ENCODE measurements at places on chromosomes 7 and 10.

DNA sequence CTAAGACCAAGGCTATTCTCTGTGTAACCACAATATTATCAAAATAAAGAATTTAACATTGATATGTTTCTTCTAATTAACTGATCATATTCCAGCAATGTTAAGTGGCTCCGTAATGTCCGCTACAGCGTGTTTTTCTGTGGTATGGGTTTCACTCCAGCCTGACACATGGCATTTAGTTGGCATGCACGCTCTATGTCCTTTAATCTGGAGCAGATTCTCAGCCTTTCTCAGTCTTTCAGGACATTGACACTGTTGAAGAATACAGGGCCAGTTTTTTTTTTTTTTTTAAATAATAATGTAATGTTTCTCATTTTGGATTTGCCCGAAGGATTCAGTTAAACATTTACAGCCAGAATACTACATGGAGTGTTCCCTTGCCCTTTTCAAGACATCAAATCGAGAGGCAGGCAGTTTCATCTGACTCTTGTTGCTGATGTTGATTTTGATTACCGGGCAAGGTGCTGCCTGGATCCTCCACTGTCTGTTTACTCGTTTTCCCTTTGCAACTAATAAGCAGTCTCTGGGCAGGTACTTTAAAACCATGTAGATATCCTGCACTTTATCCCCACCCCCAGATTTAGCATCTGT lies 97.5 kb upstream of the GJD4 start:
- no peak for DNase-seq

DNA sequence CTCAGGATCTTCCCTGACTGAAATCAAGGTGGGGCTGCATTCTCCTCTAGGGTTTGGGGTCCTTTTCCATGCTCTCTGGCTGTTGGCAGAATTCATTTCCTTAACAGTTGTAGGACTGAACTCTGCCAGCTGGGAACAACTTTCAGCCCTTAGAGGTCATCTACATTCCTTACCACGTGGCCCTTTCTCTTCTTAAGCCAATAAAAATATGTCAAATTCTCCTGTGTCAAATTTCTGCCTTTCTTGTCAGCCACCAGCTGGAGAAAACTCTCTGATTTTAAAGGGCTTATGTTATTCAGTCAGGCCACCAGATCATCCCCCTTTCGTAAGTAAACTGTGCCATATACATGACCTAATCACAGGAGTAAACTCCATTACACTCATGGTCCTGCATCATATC lies 95.3 kb upstream of the IL6 start:
- peak; percentile 45 for DNase-seq

DNA sequence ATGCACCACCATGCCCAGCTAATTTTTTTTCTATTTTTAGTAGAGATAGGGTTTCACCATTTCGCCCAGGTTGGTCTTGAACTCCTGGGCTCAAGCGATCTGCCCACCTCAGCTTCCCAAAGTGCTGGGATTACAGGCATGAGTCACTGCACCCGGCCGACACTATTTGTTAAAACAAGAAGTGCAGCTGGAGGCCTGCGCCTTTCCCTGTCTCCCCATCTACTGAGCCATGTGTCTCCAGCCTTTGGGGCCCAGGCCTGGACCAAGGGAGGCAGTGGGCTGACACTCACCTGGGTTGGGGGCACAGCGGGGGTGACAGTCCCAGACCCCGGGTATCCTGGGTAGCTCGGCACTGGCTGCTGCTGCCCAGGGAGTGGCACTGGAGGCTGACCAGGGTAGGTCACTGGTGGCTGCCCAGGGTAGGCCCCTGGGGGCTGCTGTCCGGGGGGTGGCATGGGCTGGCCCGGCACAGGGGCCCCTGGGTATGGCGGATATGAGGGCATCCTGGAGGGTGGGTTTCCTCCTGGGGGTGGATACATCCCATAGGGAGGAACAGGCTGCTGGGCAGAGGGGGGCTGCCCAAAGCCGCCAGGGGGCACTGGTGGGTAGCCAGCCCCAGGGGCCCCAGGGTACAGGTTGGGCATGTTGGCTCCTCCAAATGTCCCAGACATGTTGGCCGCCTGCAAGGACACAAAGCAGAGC lies 36.3 kb downstream of the PLAC9 start:
- DNase-seq, result no peak

- DNase-seq, result no peak
Observed at GRCh38 chr10:97123765-97124164, 62.0 kb downstream of the SLIT1 start.

DNA sequence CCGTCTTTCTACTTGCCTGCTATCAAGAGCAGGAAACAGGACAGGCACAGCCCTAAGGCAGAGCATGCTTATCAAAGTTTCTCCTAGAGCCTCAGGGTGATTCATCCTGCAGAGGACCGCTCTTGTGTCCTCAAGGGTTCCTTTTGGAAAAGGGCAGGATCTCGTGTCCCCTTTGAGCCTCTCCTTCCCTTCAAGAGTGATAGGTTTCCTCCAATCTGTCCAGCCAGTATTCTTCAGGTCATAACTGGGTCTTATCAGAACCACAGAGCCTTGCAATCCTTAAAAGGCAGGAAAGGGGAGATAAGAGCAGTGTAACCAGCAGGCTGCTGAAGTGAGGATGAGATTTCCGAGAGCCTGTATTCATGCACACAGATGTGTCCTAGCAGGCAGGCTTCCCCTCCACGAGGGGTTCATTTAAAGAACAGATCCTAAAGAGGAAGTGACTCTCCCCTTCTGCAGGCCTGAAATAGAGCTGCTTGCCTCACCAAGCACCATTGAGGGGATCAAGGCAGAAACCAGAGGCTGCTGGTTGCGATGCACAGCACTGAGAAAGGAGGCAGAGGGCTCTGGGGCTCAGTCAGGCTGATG lies 90.5 kb upstream of the SVIL start:
- DNase-seq, result no peak

DNA sequence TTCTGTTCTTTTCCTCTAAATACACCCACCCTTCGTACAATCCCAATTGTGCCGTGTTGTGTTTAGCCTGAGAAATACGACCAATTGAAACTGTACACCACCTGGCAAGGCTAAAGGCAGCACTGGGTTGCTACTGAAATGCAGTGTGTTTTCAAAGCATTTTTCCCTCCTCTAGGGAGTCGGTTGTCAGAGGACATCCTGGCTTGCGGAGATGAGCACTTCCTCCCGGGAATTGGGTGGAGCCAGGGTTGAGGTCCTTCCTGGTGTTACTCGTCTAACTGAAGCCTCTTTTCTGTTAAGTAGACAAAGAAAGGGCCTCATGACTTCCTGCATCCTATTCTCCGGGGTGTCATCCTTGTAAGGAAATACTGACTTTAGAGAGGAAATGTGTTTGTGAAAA lies 133.5 kb downstream of the MTPAP start:
- DNase-seq, result no peak

- DNase-seq, result no peak
Observed at GRCh38 chr10:103429647-103430046, 22.5 kb downstream of the CALHM2 start.

DNA sequence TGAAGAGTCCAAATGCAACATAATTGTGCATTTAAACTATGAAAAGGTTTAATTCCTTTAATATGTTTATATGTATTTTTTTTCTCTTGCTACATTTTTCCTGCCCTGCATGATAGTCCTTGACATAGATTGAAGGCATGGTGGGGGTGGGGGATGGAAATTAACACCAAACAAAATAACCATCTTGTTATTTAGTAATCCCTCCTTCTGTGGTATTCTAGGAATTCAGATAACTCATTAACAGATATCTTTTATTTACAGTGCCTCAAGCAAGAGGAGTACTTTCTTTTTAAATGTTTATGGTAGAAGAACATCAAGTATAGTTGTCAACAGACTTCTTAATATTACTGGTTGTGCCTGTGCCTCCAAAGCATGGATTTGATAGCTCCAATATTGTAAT lies 337.6 kb upstream of the SEMA3A start:
- DNase-seq, result no peak

DNA sequence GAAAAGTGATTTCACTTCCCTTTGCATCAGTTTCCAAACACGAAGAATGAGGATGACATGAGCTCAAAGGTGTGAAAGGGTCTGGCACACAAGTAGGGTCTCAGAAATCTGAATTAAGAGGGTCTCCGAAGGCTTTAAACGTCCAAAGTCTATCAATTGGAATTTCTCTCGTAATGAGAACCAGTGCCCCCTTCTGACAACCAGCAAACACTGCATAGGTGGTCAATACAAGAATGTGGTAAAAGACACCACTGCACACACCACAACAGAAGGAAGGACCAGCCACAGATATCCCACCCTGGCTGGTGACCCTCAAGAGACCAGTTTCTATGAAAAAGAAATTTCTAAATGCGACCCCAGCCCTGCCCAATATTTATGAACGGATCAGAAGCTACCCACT lies 78.1 kb downstream of the CALN1 start:
- DNase-seq, result no peak

DNA sequence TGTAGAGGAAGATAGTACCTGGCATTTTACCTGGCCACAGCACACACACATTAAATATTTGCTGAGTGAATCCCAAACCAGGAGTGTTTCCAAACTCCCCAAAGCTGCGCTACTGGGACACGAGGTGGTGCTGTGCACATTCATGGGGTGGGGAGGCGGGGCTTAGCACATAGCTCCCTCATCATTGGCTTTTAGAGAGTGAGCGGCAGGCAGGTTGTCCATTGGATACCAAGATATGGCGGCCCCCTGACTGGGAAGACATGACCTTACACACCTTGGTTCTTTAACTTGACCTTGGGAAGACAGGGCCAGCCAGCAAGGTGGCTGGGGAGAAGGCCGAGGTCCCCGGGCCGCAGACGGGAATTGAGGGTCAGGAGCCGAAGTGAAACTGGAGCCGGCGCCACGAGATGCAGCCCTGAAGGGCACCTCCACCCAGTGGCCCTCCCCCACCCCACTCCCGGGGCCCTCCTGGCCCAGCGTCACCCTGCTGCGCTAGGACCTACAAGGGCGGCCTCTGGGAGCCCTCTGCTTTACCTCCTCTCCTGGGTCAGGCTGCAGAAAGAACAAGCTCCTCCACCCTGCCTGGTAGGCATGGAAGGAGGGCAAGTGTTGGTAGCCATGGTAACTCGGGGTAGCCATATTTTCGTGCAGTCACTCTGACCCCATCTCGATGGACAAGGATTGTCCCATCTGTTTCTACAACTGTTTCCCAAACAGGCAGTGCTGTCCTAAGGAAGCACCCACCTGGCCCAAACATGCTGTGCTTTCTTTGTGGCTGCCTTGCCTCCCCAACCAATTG lies 24.0 kb downstream of the TMEM176A start:
- DNase-seq, result no peak

DNA sequence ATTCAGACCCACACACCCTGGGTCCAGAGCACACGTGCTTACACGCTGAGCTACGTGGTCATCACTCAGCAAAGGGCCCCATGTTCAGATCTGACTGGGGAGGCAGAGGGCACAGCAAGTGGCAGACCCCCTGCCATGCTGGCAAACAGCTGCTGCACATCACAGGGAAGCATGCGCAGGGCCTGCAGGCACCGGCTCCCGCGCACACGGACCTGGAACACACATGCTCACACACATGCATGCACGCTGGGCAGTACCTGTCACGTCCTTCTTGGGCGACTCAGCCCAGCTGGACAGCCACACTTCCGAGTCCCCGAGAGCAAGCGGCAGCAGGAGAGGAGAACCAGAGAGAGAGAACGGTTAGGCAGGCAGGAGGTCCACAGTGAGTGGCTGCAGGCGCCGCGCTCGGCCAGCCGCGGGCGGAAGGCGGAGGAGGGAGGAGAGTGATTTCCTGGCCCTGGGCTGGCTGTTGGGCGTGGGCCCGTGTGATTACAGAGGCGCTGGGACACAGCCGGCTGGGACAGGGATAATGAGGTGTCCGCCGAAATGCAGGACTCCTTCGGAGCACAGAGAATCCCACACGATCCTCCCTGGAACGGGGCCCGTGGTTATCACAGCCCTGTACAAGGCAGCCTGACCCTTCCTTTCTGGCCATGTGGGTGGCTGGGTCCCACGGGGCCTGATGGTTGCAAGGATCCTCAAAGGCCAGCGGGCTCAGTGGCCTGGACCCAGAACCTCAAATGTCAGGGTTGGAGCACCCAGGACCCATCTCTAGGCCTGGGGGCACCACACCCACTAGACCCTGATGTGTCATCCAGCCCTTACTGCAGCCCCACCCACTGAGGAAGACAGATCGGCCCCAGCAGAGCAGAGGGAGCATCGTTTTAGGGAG lies 175.1 kb downstream of the NEURL1 start:
- no peak for DNase-seq

GRCh38 chr7:105623378-105623777 lies 42.1 kb upstream of the EFCAB10 start:
- no peak for DNase-seq

GRCh38 chr7:118877187-118877586 lies 652.7 kb downstream of the ANKRD7 start:
- no peak for DNase-seq

DNA sequence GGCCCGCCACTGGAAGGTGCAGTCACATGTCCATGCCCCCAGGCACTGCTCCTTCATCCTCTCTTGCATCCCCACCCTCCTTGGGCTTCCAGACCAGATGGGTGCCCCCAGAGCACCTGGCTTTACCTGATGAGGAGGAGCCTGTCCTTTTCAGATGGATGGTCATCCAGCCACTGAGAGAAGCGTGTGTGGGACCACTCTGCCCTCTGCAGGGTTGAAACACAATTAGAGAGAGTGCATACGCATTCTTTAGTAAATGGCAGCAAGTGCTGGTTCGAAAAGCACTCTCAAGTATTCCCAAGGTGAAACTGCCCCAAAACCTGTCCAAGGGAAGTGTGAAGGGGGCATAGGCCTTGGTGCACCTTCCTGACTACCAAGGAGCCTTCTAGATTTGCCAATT lies 41.6 kb downstream of the HBP1 start:
- DNase-seq, result no peak

DNA sequence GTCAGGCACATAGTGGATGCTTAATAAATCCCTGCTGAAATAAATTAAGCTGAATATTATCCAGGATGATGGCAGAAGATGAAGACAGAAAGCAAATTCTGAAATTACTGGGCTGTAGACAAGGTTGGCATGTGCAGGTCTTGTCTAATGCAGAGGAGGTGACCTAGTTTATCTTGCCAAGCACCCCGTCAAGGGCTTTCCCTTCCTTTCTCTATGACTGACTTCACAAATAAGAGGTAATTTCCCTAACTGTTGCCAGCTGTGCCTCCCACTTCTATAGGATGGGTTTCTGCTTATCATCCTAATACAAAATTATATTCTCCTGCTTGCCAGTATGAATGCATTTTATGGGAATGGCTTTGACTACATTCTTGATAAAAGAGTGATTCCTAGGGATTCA lies 38.0 kb downstream of the LHFPL3 start:
- no peak for DNase-seq

GRCh38 chr10:14774797-14775196 lies at the start of gene FAM107B:
TSS of gene FAM107B (minus strand) at chr10:14774897. CDS start at chr10:14774663, 234 bp downstream.
- no peak for DNase-seq

DNA sequence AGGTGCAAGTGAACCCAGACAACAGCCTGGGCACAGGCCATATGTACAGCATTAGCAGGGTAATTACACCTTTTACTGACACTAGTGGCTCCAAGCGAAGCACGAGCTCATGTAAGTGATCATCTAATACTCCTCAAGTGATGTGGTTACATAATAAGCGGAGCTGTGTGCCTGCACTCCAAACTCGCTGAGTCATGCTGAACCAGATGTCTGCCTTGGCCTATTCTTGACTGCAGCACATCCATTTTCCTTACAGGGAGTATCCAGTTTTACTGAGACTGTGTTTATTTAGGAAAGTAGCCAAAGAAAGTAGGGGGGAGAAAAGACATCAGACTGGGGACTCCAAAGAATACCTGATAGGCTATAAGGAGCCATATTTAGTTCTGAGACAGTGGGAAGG lies 90.1 kb downstream of the GRM3 start:
- no peak for DNase-seq

GRCh38 chr7:74623135-74623534 lies 34.4 kb upstream of the GTF2I start:
- no peak for DNase-seq
